Panc1 (cell line): ENCODE measurements at places on chromosomes 7 and 10. TPM values are rescaled to one million over a fixed set of nuclear protein-coding genes. Genes with fewer than 3 reads are reported as not detected.

GRCh38 chr10:119401671-119402395 lies 140.7 kb downstream of the RGS10 start:
- peak; percentile 58 for DNase-seq

Gene CH25H
- total RNA-seq = 0.10 TPM

Gene IQUB
- total RNA-seq = 0.59 TPM

Gene TNRC18
- total RNA-seq = 148 TPM

Gene AKR1C3
- 0.62 TPM for total RNA-seq
